ENCODE measurements at places on chromosomes 5 and 9.

GRCh38 chr9:23682891-23683431 lies 143.1 kb downstream of the ELAVL2 start:
- DNase-seq = peak; percentile 17

DNA sequence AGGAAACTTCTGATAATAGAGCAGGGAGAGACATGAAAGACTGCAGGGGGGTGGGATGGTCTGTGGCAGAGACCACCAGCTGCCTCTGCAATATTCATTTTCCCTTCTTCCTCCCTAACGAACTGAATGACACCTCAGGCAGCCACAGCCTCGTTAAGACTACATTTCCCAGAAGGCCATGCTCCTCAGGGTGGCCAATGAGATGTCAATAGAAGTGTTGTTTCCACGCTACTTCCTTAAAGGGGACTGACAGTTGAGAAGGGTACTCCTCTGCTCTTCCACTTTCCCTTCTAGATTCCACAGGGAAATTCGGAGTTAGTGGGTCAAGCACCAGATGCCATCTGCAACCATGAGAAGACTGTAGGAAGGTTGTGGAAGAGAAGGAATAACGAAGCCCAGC lies 52.0 kb upstream of the DAPK1 start:
- DNase-seq = peak; percentile 83

DNA sequence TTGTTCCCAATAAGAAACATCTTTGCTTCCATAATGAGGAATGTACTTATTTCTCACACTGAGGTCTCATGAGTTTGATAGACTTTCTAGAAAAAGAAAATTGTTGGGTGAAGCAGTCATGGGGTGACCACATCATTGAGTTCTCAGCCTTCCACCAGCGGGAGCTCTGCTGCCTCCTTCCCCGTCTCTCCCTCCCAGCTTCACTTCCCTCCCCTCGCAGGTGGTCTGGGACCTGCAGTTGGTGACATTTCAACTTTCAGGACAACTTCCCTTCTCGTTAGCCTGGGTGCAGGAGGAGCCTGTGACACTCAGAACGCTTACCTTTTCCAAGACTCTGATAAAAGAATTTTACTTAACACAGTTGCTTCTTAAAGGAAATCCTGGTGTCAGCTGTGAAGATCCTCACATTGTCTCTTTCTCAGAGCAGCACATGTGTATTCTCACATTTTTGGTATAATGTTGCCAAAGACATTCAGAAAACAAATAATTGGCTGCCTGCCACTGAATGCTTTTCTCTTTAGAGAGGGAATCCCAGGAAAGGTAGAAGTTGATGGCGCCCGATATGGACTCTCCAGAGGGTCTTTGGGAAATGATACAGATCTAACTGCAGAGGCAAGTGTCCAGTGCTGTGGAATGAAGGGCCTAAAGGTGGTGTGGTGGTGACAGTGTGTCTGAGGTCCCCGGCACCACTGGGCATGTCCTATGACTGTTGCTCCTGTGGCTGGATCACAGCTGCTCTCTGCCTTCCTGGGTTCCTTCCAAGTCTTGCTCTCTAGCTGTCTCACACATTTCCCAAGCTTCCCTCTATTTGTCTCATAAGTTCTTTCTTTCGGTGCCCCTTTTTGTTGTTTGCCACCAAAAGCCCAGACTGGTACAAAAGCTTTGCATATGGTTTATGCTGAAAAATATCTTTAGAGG lies 238.1 kb downstream of the GAS1 start:
- no peak for DNase-seq

- peak; percentile 51 for DNase-seq
Observed at GRCh38 chr9:6413365-6414246, 607 bp downstream of the UHRF2 start.

- no peak for DNase-seq
Observed at GRCh38 chr9:35102465-35102768, 514 bp downstream of the STOML2 start.

- no peak for DNase-seq
Observed at GRCh38 chr5:60336491-60336890, 363.5 kb downstream of the DEPDC1B start.

- DNase-seq = no peak
Observed at GRCh38 chr5:10699281-10699874, 61.7 kb downstream of the DAP start.

GRCh38 chr9:114301798-114302565 lies 20.9 kb upstream of the ORM1 start:
- no peak for DNase-seq

- no peak for DNase-seq
Observed at GRCh38 chr9:126607731-126608130, 6.0 kb upstream of the LMX1B start.

GRCh38 chr5:112696786-112697185 lies 40.9 kb upstream of the APC start:
- DNase-seq = no peak

GRCh38 chr9:70615464-70616138 lies 201.1 kb upstream of the KLF9 start:
- DNase-seq = no peak

DNA sequence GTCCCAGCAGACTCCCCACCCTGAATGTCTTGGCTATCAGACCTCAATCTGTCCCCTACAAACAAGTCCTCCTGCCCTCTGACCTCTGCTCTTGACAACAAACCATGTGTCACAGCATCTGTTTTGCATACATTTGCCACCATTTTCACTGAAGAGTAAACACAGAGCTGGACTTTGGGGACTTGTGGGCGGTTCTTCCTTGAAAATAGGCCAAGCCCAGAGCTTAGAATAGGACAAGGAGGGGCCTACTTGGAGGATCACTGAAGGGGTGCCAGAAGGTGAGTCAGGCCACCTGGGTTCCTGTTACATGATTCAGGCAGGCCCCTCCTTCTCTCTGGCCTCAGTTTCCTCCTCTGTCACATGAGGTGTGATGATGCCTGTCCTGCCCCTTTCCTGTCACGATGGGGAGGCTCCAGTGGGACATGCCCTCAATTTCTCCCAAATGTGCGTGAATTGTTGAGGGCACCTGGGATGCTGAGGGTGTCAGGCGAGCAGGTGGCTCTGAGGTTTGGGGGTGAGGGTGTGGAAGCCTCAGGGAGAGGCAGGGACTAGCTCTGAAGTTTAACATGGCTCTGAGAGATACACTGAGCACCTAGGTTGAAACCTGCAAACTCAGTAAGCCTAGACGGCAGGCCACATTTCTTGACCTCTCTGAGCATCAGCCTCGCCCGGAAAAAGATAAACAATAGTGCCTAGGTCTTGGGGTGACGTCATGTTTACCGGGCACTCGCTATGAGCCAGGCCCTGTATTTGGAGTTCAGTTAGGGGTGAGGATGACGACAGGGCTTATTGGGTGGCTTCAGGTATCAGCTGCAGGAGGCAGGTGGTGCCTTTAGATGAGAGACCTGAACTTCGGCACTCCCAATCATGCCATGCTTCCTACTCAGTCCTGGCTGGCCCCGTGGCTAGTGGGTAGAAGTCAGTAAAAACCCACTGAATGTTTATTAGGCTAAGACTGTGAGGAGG lies 107.6 kb upstream of the PITX1 start:
- DNase-seq = no peak

DNA sequence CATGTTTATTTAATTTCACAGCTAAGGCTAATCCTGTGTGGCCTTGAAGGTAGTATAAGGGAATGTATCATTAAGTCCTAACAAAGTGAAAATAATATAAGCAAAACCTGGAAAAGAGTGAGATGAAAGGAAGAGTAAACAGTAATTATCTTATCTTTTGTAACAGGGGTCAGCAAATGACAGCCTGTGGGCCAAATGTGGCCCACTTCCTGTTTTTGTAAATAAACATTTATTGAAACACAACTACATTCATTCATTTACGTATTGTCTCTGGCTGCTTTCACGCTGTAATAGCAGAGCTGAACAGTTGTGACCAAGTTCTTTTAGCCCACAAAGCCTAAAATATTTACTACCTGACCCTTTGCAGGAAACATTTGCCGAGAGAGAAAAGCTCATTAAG lies 78.4 kb upstream of the HTR4 start:
- no peak for DNase-seq

DNA sequence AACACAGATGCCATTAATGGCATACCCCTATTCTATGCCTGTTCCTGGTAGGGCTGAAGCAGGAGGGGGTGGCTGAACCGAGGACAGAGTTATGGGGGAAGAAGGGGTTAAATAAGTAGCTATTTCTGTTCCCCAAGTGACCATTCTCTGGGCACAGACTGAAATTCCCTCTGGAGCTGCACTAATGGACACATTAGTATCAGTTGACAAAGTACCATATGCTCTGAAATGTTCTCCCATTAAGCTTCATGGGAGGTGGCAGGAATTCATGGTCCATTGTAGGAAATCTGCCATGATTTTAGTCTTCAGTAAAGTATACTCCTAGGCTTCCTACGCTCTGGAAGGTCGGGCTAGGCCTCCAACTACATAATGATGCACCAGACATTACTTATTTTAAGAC lies 10.5 kb upstream of the FRMPD1 start:
- no peak for DNase-seq
